ENCODE measurements at places on chromosomes 1 and 21.

- no peak for DNase-seq
These were observed 59.6 kb upstream of the CSF3R start for GRCh38 chr1:36542024-36542961.

DNA sequence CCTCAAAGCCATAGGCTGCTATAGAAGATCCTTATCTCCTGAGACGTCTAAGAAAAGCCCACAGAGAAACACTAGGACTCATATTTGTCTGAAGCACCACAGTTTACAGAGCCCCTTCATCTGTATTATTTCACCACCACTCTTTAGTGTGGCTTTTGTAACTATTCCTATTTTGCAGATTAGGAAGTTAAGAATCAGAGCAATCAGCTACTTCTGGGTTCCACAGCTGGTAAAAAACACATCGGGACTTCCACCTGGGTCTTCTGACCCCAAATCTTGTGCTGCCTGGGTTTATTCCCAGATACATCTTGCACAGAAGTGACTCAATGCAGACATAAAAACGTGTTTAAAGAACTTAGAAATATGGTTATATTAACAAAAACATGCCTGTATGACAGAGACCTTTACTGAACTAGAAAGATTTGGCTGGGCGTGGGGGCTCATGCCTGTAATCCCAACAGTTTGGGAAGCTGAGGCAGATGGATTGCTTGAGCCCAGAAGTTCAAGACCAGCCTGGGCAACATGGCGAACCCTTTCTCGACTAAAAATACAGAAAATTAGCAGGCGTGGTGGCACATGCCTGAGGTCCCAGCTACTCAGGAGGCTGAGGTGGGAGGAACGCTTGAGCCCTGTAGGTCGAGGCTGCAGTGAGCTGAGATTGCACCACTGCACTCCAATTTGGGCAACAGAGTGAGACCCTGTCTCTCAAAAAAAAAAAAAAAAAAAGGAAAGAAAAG lies 40.9 kb downstream of the ELK4 start:
- no peak for DNase-seq

- DNase-seq = no peak
These were observed 146.6 kb downstream of the ROR1 start for GRCh38 chr1:63920154-63921117.

DNA sequence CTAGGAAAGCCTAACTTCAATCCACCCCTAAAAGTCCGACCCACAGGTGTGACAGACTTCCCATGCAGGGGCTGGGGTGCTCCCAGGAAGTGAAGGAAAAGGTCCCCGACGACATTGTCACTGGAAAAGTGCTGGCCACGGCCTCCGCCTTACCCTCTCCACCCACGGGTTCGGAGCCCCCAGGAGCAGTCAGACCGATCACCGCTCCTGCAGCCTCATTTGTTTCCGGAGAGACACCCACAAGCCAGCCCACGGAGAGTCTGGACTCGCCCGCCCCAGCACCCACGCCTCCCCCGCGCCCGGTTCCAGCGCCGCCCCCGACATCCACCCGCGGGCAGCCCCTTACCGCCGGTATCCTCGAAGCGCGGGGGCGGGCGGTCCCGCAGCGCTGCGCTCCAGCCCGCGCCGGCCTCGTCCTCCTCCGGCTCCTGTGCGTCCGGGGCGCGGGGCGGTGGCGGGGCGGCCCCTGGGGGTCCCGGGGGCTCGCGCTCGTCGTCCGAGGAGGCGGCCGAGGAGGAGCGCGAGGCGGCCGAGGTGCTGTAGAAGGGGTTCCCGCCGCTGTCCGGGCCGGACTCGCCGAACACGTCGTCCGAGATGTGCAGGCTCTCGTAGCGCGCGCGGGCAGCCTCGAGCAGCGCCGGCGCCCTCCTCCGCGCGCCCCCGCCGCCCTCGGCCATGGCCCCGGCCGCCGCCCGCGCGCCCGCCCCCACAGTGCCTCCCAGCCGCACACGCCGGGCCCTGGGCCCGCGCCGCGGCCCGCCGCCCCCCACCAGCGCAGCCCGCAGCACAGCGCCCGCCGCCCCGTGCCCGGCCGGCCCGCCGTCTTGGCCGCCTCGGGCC lies 660 bp downstream of the PGBD5 start:
- DNase-seq = no peak

GRCh38 chr21:35050348-35051286 lies 1.5 kb upstream of the RUNX1 start:
- no peak for DNase-seq

- no peak for DNase-seq
These were observed 30.2 kb downstream of the ADARB1 start for GRCh38 chr21:45104560-45104959.

- peak; percentile 88 for DNase-seq
These were observed 120.6 kb downstream of the SPSB1 start for GRCh38 chr1:9413071-9413876.

DNA sequence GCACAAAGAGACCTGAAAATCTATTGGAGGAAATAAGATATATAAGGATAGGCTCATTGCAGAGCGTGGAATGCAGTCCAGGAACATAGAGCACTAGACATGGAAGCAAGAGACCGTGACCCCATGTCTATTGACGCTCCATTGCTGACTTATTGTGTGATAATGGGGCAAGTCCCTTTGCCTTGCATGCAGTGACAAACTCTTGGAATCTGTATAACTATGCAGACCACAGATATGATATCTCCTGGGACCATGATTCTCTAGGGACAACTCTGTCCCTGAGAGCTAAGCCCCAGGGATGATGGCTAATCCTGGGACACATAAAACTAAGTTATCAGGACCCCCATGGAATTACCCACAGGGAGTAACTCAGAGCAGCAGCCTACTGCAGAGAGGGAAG lies 73.1 kb upstream of the PRDX6 start:
- no peak for DNase-seq

DNA sequence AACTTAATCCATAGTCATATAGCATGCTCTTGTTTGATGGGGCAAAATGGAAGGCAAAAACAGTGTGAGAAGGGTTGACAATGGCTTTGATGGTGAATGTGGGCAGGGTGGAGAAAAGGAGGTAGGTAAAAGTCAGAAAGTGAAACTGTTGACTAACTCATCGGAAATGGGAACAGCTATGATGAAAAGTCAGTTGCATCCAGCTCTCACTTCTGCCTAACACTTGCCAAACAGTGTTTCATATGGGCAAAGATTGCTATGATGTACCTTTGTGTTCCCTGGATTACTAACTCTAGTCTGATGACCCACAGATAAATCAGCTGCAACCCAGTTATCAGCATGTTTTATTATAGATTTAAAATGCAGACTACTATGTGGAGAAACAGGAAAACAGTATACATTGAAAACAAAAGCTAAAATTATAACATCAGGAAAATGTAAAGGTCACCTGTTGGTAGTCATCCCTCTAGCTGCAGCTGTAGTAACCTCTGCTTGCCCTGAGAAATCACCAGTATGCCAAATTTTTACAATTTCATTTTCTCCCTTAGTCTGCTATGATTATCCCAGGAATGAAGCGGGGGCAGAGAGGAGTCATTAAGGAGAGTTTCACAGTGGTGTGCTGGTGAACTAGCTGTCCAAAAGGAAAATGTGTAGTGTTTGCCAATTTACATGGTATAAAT lies 11.7 kb downstream of the TNFSF18 start:
- no peak for DNase-seq

DNA sequence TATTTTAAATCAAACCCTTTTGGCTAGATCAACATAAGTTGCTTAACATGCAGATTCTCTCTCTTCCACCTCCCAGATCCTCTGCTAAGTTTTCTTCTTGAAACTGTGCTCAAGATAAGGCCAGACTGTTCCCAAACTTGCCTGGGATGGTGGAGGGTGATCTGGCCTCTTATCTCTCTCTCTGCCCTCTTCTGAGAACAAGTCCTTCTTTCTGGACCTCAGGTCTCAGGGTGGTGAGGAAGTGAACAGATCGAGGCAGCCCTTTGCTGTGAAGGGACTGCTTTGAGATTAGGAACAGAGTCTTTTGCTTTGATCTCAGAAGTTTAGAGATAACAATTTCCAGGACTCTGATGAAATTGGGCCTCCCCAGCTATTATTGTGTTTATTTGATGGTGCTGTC lies 70.7 kb downstream of the HUNK start:
- DNase-seq = no peak

GRCh38 chr1:221335161-221336101 lies 406.5 kb downstream of the DUSP10 start:
- no peak for DNase-seq

DNA sequence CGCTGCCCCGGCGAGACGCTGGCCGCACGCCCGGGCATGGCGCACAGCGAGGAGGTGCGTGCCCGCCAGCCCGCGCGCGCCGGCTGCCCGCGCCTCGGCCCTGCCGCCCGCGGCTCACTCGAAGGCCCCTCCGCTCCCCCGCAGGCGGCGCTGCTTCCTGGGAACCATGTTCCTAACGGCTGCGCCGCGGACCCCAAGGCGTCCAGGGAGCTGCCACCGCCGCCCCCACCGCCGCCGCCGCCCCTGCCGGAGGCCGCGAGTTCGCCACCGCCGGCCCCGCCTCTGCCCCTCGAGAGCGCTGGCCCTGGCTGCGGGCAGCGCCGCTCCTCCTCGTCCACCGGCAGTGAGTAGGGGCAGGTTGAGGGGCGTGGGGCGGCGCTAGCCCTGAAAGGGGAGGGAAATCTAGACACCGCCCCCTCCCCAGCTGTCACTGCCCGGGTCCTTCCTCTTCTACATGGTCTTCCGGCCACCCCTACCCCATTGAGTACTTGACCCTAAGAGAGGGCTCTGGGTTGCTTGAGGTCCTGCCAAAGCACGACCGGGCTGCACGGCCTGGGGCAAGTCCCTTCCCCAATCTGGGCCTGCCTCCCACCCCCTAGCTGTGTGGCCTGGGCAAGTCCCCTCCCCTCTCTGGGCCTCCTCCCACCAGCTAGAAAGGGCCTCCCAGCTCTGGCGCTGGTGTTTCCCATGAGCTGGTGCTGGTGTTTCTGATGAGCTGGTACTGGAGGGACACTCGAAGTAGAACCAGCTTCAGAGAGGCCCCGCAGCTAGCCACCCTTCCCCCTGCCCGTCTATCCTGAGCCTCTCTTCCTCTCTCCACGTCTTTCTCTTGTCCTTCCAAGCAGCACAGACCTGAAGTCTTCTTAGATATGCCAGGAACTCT lies 17.0 kb downstream of the TNFRSF25 start:
- no peak for DNase-seq

DNA sequence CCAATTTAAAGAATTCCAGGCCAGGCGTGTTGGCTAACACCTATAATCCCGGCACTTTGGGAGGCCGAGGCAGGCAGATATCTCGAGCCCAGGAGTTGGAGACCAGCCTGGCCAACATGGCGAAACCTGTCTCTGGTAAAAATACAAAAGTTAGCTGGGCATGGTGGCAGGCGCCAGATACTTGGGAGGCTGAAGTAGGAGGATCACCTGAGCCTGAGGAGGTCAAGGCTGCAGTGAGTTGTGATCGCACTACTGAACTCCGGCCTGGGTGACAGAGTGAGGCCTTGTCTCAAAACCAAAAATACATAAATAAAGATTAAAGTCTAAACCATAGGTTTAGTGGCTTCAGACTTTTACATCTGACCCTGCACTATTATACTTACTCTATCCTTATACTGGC lies 32.4 kb downstream of the BTG3 start:
- DNase-seq = no peak

DNA sequence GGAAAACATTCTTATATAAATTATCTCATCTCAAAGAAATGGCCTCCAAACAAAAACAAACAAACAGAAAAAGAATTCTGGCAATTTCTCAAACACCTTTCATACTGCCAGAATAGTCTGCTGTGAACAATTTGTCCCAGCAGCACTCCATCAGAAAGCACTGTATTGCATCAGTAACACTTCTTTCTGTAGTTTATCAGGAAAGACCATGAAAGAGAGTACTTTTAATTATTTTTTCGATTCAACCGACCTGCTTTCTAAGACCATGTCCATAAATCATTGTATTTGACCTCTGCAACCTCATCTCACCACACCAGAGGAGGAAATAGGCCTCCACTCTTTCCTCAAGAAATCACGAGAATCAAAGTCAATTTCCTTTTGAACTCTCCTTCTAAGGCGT lies 1579.9 kb downstream of the MRPL39 start:
- DNase-seq = no peak

DNA sequence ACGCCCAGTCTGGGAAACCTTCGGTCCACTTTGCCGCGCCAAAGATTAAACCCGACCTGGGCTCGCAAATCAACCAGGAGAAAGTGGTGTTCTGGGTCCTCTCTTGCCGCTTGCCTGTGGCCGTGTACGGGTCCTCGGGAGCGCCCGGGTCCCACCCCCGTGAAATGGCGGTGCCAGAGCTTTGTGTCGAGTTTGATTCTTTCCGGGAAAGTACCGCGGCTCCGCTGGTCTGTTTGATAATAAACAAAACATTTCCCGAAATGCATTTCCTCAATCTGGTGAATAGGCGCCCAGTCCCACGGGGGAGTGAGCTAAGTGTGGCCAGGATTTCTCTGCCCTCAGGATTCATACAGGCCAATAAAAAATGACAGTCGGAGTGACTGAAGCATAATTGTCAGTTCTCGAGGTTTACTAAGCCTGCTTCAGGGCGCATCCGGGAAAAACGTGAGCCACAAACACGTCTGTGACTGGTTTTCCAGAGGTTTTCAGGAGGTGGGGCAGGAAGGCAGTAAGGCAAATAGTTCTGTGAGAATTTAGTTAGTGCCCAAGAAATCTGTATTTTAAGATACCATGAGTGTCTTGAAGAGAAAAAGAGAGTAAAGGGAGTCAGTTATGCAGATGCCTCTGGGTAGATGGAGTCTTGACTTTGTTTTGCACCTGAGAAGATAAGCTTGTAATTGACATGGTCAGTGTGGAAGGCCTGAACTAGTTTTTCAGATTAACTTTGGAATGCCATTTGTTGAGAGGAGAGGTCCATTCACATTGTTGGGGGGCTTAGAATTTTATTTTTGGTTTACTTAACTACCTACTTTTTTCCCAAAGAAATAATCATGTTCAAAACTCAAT lies 675 bp downstream of the IFNAR1 start:
- DNase-seq = peak; percentile 65

DNA sequence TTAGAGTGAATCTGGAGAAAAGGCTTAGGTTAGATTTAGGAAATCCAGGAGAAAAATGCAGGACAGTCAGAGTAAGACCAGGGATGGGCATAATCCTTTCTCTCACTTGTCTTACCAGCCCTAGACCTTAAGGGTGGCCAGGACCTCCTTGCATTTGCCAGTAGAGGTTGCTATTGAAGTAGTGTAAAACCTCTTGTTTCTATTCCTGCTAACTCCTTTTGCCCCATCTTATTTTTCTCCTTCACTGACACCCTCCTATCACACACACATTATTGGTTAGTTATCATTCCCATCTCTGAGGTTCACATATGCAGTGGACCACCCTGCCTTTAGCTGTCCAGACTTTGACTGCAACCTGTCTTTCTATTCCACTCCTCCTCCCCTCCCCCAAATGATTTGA lies 75.0 kb upstream of the MACF1 start:
- DNase-seq = no peak
